ENCODE measurements at places on chromosomes 1 and 21.
A peak's percentile ranks its signal among the peaks of the same experiment; 100 is the strongest.

DNA sequence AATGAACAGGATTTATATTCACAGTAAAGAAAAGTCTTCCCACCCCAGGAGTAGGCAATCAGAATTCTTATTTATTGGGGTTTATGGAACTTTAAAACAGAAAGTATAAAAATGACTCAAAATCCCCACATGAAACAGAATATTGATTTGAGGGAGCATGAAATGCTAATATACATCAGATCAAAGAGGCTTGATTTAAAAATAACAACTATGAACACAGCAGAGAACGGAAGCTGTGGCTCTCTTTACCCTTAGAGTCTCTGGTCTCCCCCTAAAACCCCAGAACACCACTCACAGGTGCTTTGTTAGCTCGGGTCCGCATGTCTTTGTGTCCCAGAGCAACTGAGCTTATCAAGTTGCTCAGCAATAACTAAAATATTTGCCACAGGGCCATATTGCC, 31.2 kb upstream of the FASLG start:
- no peak for DNase-seq

DNA sequence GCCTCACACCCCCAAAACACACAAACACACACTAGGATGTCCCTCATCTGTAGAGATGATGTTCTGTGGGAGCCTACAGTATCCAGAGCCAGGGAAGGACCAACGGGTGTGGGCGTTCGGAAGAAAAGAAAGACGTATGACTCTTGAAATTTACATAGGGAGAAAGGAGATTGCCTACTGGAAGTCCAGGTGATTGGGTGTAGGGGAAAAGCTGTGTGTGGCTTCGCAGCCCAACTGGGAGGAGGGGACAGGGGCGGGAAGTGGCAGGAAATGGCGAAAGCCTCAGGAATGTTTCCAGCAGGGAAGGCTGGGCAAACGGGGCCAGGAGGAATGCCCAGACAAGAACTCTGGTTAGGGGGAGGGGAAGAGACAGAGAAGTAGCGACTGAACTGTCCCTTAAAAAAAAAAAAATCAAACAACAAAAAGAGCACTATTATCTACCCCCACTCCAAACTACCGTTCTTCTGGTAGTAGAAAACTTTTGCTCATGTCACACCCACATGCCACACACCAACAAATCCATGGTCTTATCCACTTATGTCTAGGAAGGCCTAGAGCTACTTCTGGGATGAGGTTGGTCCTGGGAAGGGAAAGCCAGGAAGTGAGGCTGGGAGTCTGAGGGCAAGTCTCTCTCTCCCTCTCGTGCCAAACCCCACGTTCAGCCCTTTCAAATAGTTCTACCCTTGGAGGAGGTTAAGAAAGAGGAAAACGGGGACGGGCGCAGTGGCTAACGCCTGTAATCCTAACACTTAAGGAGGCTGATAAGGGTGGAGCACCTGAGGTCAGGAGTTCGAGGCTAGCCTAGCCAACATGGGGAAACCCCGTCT, 1.8 kb upstream of the CKS1B start:
- no peak for DNase-seq

GRCh38 chr21:39132248-39132647, 51.0 kb downstream of the PSMG1 start:
- no peak for DNase-seq

DNA sequence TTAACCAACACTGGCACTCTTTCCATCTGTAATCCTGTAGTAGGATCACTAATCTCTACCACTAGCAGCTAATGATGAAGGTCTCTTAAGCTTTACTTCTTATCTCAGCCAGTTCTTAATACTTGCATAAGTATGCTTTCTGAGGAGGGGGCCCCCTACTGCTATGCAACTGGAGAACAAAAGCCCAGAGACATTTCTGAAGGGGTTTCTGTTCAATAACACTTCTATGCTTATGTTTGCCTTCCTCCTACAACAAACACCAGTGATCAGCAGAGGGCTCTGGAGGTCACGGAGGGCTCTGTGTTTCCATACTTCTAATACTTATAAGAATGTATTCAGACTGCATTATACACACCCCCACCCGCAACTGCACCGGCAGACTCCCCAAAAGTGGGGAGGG, 215.8 kb downstream of the BARHL2 start:
- peak; percentile 13 for DNase-seq

- DNase-seq: no peak
Observed at GRCh38 chr1:22141554-22142314, 1.2 kb downstream of the WNT4 start.

DNA sequence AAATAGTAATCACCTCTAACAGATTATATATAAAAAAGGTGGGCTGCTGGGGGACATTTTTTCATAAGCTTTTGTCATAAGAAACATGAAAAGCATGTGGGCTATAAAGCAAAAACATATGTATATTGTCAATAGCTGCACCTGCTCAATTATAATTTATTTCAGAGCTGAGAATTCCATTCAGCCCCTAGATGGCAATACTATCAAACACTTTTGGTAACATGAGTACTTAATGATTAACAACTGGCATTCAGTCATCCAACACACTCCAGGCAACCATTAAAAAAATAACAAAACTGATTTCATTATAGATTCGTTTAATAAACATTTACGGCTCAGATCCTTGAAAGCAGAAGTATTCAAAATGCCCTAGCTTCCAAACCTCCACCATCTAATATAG, 115.1 kb downstream of the KCTD3 start:
- DNase-seq: no peak

GRCh38 chr1:105678334-105678733, 1378.1 kb upstream of the PRMT6 start:
- no peak for DNase-seq

Data from D721Med (cell line).